ENCODE measurements at places on chromosomes 11 and 22.

DNA sequence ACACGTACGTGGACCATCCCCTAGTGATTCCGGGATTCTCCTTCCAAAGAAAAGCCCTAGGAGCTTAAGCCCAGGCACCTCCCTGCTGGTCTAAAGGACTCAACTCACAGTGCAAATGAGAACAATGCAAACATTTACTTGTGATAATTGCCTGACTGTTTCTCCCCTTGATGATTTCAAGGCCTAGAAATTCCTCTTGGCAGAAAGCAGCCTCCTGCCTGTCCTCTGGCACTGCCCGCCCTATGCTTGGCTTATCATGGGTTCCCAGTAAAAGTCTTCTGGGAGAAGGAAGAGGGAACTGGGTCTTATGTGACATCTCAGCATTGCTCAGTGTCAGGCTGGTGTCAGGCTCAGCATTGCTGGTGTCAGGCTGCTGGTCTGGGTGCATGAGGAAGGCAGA is 351.8 kb downstream of the SHANK2 start:
- DNase-seq, result no peak

DNA sequence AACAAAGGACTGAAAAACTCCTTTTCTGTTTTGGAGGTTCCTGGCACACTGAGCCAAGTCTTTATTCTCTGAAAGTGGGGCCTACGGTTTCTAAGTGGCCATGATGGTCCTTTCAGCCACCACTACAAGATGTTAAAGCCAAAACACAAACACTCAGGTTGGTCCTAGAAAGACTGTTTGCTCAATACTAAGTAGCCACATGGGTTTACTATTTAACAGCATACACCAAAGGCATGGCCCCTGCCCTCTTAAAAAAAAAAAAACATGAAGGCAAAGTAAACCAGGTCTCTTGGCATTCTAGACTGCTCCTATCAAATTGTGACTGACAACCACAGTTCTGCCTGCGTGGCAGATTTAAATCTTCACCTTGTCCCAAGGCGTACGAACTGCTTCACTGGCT is 123.6 kb upstream of the BID start:
- DNase-seq, result no peak

GRCh38 chr11:33867996-33868646 is 23.8 kb downstream of the LMO2 start:
- no peak for DNase-seq

GRCh38 chr11:44281151-44281550 is 28.8 kb downstream of the ALX4 start:
- no peak for DNase-seq

DNA sequence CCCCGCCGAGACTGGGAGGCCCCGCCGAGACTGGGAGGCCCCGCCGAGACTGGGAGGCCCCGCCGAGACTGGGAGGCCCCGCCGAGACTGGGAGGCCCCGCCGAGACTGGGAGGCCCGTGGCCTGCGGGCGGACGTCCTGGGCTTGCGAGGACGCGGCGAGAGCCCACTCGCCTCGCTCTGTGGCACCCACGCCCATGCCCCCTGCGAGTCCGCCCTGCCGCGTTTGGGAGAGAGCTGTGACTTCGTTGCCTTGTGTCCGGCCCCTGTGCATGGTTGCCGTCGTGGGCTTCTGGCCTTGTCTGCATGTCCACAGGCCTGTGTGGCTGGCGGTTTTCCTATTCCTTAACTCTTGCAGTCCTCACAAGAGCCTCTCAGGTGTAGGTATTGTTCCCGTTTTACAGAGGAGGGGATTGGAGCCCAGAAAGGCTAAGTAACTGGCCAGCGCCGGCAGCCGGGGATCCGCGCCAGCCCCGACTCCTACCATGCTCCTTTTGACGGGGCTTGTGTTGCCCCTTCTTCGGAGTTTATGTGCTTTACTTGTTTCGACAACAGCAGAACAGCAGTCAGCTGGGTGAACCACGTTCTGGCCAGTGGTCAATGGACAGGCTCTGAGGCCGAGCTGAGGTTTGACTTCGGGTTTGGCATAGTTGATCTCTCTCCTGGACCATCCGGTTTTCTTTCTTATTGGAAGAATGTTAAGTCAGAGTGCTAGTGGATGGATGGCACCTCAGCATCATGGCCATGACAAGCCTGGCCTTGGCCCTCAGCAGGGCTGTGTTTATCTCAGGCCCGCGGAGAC is 741 bp downstream of the PHRF1 start:
- DNase-seq, result no peak

DNA sequence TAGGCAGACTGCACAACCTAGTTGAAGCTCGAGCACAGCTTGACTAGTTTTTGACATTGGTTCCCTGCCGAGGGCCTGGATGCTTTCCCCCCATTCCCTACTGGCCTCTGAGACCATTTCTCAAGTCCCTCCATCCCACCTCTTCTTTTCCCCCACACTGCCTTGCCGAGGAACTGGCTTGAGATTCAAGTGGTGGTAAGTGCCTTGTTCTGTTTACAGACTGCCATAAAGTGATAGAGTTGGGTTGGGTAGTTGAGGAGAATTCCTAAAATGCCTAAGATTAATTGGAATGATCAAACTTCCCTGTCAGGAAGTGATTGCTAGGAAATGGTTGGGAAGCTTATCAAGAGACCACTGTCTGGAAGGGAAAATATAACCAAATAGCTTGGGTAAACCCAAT is 16.2 kb downstream of the MRPL16 start:
- no peak for DNase-seq

GRCh38 chr22:33049119-33049729 is 9.0 kb downstream of the SYN3 start:
- DNase-seq, result peak; percentile 75

- no peak for DNase-seq
Observed at GRCh38 chr11:70012134-70012733, 65.9 kb upstream of the ANO1 start.

- no peak for DNase-seq
Observed at GRCh38 chr11:72535194-72535547, 100.8 kb upstream of the CLPB start.

DNA sequence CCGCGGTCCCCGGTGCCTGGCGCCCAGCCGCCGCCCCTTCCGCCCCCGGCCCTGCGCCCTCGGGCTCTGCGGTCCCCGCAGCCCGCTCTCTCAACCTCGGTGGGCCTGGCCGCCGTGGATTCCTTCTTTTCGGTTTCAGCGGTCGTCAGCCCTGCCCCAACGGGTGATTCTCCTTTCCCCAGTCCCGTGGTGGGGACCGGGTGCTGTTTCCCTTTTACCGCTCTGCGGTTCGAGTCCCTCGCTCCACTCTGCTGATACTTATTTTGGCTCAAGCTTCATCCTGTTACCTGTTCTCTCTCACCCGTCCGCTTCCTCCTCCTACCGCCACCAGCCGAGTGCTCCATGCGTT is 494 bp downstream of the ZDHHC5 start:
- no peak for DNase-seq

GRCh38 chr11:2363577-2364370 is 13.3 kb upstream of the CD81 start:
- no peak for DNase-seq

DNA sequence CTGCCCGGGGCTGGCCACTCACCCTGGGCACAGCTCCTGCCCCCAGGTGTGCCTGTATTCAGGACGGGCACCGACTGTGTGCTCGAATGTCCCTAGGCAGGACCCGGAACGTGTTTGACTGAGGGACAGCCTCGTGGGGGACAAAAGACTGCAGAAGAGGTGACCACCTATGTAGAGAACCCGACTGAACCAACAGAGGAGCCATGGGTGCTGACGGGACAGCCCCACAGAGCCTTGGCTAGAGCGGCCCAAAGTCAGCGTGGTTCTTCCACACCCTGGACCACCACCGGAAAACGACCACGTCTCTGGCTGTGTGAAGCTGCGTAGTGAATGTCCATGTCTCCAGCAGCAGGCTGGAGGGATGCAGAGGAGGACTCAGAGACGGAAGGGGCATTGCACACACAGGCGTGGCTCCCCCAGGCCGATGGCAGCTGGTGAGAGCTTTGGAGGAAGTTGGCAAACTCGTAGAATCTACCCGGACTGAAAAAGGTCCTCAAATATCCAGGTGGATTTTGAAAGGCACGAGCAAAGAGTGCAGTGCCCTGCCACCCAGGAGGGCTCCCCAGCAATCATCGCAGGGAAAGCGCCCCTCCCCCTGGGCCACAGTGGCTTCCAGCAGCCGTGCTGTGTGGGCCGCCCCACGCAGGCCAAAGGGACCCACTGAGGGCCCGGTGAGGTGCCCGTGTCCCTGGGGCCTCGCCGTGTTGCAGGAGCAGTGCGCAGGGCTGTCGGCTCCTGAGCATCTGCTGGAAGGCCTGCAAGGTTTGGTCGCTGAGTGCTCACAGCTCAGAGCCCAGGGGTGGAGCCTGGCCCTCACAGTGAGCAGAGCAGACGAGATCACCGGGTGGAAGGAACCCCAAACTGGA is 17.5 kb upstream of the MUC5B start:
- peak; percentile 0 for DNase-seq

- DNase-seq, result no peak
Observed at GRCh38 chr11:42161886-42162285, 702.4 kb upstream of the LRRC4C start.

DNA sequence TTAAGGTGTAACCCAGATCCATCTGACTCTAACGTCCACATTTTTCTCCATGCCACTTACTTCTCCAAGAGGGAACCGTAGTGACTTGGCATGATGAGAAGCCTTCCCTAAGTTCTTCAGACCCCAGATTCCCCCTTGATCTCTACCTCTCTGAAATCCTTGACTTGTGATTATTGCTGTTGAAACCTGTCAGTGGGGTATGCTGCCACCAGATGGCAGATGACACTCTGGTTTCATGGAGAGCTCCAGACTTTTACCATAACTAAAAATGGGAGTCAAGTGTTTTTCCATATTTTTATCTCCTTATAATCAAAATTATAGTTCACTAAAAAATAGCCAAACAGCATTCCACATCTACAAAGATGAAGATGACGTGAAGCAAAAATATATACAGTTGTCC is 504.2 kb downstream of the SOX6 start:
- no peak for DNase-seq

DNA sequence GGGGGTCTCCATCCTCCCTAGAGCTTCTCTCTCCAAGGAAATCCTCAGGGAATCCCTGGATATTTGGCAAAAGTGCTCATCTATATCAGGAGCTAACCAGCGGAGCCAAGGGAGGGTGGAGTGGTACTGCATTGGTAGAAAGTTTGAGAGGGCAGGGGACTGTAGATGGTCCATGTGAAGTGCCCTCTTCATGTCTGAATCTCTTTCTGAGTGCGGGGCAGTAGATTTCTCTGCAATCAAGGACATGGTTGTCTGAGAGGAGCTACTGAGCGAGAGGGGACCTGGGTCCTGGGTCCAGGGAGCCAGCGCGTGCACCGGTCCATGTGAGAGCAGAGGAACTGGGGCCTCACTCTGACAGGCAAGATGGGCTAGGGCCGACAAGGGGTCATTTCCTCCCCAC is 701 bp downstream of the DIXDC1 start:
- no peak for DNase-seq

GRCh38 chr22:48498526-48499331 is 1328.9 kb downstream of the BRD1 start:
- DNase-seq, result no peak

GRCh38 chr11:66259956-66260355 is 8.5 kb upstream of the RAB1B start:
- DNase-seq, result no peak

DNA sequence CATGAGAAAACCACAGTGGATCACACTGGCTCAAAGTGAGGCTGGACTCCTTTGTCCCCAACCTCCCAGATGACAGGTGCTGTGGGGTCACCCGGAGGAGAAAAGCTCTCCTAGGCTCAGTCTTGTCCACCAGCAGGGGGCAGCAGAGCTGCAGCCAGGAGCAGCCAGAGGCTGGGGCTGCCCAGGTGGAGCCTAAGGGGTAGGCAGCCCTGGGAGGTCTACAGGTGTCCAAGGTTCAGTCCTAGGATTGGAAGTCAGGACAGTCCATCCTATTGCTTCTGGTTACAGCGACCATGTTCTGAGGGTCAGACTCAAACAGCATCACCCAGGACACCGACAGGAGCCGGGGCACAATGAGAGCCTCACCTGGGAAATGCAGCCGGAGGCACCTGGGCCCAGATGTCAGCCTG is 77.6 kb upstream of the IGLL5 start:
- peak; percentile 71 for DNase-seq

DNA sequence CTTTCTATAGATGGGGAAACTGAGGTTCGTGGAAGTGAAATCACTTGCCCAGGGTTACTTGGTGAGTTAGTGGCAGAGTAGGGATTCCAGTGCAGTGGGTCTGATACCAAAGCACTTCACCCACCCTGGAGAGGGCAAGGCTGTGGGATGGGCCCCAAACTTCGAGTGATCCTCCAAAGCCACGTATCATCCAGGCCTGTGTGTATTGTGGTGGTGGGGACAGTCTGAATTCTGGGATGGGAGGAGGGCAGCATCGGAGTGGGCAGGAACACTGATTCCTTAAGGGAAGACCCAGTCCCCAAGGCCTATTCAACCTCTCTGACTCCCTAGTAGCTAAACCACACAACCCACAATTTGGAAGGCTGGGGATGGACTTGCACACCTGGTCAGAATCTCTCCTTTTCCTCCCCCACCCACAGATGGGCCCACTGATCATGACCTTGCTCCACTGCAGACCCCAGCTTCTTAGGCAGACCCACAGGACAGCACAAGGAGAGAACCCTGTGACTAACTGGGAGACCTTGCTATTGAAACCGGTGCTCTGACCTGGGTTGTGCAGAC is 11.5 kb downstream of the TMPRSS13 start:
- DNase-seq, result no peak

DNA sequence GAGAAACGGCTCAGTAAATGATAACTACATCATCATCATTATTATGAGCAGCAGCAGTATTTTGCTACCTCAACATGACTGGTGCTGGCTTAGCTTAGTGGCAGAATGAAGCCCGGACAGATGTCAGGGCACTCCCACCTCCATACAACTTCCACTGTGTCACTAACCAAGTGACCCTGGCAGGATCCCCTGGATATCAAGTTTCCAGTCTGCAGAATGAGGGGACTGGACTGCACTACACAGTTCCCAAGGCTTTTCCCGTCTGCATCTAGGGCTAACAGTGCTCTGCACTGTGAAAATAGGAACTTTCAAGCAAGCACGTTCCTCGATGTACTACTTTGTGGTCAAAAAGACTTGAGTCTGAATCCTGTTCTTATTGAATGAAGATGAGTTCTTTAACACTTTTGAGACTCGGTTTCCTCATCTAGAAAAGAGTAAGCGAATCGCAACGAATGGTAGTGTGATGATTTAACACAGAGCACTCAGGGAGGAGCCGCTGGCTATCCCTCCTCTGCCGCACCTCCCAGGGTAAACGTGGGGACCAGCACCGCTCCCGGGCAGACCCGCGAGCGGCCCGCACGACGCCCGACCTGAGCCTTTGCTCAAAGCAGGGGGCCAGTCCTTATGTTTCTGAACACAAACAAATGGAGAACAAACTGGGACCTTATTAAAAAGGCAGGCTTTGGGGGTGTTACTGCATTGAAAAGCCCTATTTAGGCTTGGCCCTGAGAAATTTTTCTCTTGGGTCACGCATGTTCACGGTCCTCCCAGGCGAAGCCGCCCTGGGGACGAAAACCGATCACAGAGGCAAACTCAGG is 910 bp downstream of the CLTCL1 start:
- peak; percentile 14 for DNase-seq

Data from stimulated activated CD4-positive, alpha-beta T cell treated with anti-CD3 and anti-CD28 coated beads, Interleukin-15, amount 100 ng/mL, for 24 hours (primary cell).